Head of caudate nucleus (tissue), 42 donors: ENCODE measurements at places on chromosomes 6 and 20.

DNA sequence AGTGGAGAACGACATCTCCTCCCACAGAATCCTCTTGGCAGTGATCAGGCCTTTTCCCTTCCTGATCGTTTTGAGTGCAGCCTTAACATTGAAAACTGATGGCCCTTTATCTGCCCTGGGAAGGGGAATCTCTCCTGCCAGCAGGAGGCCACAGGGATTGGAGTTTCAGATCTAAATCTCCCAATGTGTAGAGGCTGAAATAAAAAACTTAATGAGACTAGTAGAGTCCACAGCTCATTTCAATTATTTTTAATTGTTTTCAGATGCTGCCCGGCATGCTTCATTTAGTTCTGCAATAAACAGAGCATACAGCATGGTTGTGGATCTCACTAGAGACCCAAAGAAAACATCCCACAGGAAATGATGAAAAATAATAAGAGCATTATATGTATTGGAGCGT, 662.2 kb upstream of the HS3ST5 start:
- DNase-seq = no peak

DNA sequence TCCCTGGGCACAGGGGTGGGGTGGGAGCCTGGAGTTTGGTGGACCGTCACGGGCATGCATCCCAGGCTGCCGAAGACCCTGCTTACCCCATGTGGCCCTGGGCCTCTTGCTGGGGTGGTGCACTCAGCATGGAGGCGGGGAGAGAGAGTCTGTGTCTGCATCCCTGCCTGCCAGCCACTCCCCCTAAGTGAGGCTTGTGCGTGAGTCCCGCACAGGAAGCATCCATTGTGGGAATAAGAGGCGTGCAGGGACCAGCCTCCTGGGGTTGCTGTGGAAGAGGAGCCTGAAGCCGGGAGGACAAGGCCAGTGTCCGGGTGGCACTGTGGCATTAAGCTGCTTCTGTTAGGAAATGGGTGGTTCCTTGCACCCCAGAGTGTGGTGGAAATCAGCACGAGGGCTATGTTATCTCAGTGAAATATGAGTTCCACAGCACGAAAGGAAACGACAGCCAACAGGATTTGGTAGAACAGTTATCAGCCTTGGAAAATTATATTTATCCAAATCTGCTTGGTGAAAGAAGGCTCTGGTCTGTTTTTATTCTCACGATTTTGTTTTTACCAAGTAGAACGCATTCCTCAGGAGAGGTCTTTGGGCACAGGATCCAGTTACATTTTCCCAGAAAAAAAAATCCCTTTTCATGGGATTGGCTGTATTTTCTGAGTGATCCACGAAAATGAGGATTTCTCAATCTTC, 35.7 kb downstream of the CDH4 start:
- DNase-seq = no peak

GRCh38 chr6:67560068-67560467, 1075.0 kb upstream of the ADGRB3 start:
- no peak for DNase-seq

- no peak for DNase-seq
Measured at GRCh38 chr20:61605862-61606557, 353.9 kb downstream of the CDH4 start.

GRCh38 chr6:110703010-110703905, 112.0 kb downstream of the CDK19 start:
- DNase-seq = no peak

DNA sequence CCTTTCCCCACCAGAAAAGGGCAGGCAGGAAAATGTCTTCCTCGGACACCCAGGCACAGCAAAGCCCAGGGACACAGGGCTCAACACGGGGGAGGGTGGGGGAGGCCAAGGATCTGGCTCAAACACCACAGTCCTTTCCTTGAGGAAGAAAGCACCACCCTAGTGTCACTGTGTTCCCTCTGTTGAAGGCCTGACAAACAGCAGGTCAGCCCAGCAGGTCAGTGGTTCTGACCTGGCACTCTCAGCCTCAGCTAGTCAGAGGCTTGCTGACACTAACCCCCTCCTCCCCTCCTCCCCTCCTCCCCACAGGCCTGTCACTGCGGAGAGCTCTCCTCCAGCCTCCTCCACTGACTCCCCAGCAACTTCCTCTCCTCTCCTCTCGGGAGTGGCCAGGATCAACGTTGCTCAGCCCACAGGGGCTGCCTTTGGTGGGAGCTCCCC, 239.6 kb downstream of the LRFN2 start:
- peak; percentile 13 for DNase-seq

- no peak for DNase-seq
Measured at GRCh38 chr20:33948480-33948879, 45.2 kb upstream of the RALY start.

DNA sequence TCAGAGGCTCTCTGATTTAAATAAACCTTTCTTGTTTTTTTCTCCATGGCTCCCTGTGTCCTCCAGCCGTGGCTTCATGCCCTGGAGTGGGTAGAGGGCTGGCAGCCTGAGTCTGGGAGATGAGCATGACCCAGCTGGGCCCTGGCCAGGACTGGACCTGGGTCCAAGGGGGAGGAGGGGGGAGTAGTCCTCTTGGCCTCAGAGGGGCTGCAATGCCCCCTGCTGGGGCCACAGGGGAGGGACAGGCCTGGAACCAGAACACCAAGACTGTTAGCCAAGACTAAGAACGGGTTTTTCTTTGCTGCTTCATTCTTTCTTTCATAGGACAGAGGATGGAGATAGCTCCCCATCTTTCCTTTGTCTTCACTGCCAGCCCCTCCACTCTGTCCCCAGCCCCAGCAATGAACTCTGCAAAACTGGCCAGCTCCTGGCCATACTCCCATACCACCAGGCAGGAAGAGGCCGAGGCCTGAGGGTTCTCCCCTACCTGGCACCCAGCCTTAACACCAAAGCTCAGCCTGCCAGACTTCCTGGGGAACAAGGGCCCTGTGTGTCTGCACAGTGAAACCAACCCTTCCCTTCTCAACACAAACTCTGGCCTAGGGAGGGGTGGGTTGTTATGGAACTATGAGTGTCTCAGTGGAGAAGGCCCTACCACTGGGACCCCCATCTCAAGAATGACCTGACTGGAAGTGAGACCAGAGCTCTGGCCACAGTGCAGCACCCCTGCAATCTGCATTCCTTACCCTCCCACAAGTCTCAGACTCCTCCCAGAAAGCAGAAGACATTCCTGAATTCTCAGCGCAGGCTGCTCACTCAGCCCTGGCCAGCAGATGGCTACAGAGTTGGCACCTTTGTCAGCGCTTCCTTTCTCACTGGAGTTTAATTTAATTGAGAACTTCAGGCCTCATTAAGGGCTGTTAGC, 11.0 kb downstream of the SLC29A1 start:
- peak; percentile 87 for DNase-seq

DNA sequence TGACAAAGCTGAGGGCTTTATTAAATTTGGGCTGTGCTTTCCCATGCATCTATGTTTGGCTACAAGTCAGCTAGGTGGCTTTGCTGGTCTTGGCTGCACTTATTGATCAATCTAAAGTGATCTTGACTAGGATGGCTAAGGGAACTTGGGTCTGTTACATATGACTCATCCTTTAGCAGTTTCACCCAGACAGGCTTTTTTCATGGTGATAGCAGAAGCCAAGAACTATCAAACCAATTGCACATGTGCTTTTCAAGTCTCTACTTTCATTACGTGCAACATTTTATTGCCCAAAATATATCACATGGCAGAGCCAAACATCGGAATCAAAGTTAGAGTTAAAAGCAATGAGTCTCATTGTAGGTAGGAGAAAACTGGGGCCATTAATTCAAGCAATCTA, 626.3 kb downstream of the TENT5A start:
- DNase-seq = no peak

DNA sequence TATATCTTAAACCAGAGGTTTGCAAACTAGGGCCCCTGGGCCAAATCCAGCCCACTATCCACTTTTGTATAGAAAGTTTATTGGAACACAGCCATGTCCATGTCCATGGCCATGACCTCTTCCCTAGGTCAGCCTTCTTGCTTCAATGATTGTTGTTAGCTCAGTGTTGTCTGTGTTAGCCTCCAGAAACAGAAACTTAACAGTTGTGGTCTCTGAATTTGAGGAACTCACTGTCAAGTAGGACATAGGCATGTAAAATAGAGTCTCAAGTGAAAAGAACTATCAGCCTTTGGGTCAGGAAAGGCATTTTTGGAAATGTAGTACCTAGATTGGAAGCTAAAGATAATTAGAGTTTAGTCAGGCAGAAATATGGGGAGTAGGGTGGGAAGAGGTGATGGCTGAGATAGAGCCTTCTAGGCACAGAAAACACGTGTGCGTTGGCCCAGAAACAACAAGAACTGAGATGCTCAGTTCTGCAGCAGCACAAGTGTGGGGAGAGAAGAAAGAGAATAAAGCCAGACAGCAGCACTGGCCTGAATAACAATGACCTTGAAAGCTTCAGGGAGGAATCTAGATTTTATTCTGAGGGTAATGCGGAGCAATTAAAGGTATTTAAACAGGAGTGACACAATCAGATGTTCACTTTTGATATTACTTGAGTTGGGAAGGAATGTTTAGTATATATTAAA, 87.0 kb upstream of the OLIG3 start:
- DNase-seq = no peak

GRCh38 chr6:163984124-163984936, 569.8 kb downstream of the QKI start:
- DNase-seq = peak; percentile 13

- no peak for DNase-seq
Measured at GRCh38 chr6:129141499-129141898, 258.6 kb downstream of the LAMA2 start.

GRCh38 chr20:63553251-63553932, 567 bp upstream of the FNDC11 start:
- DNase-seq = no peak

- DNase-seq = peak; percentile 78
Measured at GRCh38 chr6:43608310-43608763, 20.7 kb downstream of the GTPBP2 start.

DNA sequence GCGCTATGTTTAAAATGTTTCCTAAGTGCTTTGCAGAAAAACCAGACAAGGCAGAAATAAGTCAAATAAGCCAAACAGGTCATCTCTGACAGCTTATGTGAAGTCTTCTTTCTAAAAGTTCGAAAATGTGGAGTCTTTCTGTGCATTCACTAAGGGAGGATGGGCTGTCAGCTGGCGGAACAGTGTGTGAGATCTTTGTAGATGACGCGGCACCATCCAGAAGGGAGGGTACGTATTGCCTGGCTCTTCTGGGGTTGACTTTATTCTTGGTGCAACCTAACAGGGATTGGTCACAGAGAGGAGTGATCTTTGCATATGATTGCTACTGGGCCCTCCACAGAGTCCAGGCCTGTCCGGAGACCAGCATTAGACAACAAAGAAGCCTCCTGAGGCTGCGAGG, 114.5 kb upstream of the EDN1 start:
- DNase-seq = peak; percentile 23

GRCh38 chr6:37207903-37208456, 38.0 kb downstream of the PIM1 start:
- DNase-seq = peak; percentile 80

DNA sequence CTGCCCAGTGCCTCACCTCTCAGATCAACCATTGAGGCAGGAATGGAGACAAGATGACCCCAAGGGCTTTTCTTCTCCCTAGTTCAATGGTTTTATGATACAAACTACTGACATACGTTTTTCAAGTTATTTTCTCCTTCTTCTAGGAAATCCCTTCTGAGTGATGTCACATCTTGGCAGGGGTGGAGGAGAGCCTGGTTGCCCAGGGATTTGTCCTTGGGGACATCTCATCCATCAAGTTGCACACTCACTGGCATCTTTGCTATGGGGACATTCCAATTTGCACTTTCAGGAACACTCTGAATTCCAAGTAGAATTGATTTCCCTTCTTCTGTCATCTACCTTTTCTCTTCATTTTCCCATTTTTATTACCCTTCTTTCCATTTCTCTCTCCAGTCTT, 9.9 kb downstream of the ZFP57 start:
- no peak for DNase-seq

DNA sequence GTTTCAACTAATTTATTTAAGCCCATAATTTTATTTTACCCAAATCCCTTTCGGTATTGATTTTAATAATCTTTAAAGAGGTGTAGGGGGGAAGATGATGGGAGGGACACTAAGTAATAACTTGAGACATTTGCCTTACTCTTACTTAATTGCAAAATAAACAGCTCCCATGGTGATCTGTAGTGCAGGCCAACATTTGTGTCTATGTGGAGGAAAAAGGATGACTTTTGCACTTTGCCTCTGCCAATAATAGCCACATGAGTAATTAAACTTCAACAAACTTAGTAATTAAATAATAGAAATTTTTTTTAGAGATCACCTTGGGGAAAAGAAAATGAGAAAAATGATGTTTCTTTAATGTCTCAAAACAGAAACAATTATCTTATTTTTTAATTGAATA, 29.9 kb upstream of the CD2AP start:
- DNase-seq = no peak

DNA sequence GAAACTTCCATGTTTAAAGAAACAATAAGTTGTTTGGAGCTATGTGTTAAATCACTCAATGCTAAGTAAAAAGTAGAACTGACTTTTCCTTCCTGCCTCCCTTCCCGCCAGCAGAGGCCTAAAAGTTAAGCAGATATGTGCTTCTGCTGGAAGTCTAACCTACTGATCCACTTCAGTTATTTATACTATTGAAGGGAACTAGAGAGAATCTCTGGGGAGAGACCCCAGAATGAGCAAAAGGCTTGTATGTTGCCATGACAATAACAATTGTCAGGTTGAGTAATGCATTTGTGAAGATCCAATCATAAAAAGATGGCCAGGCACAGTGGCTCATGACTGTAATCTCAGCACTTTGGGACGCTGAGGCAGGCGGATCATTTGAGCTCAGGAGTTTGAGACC, 24.7 kb downstream of the MGME1 start:
- no peak for DNase-seq

GRCh38 chr6:158118886-158119285, 49.2 kb downstream of the SERAC1 start:
- no peak for DNase-seq

DNA sequence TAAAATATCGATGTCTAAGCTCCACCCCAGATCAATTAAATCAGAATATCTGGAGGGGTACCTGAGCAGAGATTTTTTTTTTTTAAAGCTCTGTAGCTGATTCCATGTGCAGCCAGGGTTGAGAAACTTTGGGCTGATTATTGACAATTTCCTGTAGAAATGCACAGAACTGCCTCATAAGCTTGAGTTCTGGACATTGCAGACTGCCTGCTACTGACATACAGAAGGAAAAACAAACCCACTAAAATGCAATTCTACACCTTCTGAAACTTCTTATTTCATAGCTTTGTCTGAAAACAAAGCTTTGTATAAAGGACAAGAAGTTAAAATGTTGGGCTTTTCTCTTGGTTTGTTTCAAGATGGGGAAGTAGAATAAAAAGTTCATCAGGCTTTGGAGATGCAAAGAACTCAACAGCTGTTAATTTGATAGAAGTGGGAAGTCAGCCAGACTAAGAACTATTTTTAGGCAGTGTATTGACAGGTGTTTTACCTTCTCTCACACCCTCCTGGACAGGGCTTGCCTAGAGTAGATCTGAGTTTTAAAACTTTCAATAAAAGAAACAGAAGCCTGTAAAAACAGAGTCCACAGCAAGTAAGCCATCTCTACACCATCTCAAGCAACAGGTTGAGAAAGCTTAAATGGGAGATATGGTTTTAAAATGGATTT, 147.7 kb downstream of the KCNQ5 start:
- no peak for DNase-seq
